ENCODE measurements at places on chromosomes 13 and 19. TPM values are rescaled to one million over a fixed set of nuclear protein-coding genes. Genes with fewer than 3 reads are reported as not detected.

GRCh38 chr19:58516964-58517833 lies 2.4 kb downstream of the ZBTB45 start:
- H3K27me3 ChIP-seq = no peaks in the 10 kb centered on the region
- H3K36me3 ChIP-seq = no peaks in the 10 kb centered on the region
- H3K4me1 ChIP-seq = peaks cover 41% of the 10 kb centered on the region
- H3K27ac ChIP-seq = no peak overlapping the region

DNA sequence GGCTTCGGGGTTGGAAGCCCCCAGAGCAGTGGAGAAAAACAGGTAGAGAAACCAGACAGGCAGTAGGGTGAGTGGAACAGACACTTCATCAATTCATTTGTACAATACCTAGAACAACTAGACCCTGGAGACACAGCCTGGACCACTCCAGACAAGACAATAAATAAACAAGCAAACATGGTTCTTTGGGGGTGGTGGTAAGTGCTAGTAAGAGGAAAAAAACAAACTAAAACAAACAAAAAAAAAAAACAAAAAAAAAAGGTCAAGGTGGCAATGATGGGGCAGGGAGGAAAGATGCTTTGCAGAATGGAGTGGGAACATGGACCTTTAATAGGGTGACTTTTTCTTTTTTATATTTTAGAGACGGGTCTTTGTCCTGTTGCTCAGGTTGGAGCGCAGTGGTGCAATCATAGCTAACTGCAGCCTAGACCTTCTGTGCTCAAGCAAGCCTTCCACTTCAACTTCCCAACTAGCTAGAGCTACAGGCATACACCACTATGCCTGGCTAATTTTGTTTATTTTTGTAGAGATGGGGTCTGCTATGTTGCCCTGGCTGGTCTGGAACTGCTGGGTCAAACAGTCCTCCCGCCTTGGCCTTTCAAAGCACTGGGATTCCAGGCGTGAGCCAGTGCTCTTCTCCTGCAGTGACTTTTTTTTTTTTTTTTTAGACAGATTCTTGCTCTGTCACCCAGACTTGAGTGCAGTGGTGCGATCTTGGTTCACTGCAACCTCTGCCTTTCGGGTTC lies 3.1 kb downstream of the JUNB start:
- DNase-seq = no peak
- H3K36me3 ChIP-seq = no peaks in the 10 kb centered on the region
- H3K4me3 ChIP-seq = peak overlapping the region; percentile 99
- peak overlapping the region; percentile 97 for H3K27ac ChIP-seq

- H3K36me3 ChIP-seq = no peaks in the 10 kb centered on the region
- DNase-seq = no peak
- H3K27ac ChIP-seq = no peak overlapping the region
- no peak overlapping the region for H3K4me3 ChIP-seq
- no peaks in the 10 kb centered on the region for H3K27me3 ChIP-seq
These were observed 47.7 kb upstream of the ATP12A start for GRCh38 chr13:24632382-24633121.

GRCh38 chr13:33119022-33119781 lies 103.0 kb downstream of the KL start:
- no peaks in the 10 kb centered on the region for H3K36me3 ChIP-seq
- no peak for DNase-seq
- H3K4me3 ChIP-seq = no peak overlapping the region
- no peak overlapping the region for H3K27ac ChIP-seq
- H3K27me3 ChIP-seq = no peaks in the 10 kb centered on the region

- no peak overlapping the region for H3K4me3 ChIP-seq
- no peaks in the 10 kb centered on the region for H3K27me3 ChIP-seq
These were observed 7.9 kb upstream of the ZNF606 start for GRCh38 chr19:58010507-58010906.

GRCh38 chr13:98665638-98665995 lies 86.9 kb downstream of the SLC15A1 start:
- H3K27me3 ChIP-seq = no peaks in the 10 kb centered on the region
- H3K27ac ChIP-seq = no peak overlapping the region
- no peaks in the 10 kb centered on the region for H3K4me1 ChIP-seq
- no peak overlapping the region for H3K4me3 ChIP-seq

GRAMD1A gene
- 102 TPM for total RNA-seq

DNA sequence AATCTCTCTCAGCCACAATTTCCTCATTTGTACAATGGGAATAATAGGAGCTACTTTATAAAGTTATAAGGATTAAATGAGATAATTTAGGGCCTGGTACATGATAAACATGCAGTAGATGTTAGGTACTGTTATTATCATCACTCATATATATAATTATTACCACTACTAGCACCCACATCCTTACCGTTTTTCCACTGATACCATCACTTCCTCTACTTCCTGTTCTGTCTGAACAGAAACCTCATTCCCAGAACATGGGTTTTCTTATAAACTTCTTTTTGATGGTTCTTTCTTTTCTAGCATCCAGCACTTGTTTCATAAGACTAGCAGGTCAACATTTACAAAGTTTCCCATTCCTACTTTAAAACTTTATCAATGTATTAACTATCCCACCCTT lies 6.3 kb downstream of the CDADC1 start:
- peaks cover 2% of the 10 kb centered on the region for H3K36me3 ChIP-seq
- peaks cover 7% of the 10 kb centered on the region for H3K4me1 ChIP-seq
- DNase-seq = no peak
- no peaks in the 10 kb centered on the region for H3K27me3 ChIP-seq

DNA sequence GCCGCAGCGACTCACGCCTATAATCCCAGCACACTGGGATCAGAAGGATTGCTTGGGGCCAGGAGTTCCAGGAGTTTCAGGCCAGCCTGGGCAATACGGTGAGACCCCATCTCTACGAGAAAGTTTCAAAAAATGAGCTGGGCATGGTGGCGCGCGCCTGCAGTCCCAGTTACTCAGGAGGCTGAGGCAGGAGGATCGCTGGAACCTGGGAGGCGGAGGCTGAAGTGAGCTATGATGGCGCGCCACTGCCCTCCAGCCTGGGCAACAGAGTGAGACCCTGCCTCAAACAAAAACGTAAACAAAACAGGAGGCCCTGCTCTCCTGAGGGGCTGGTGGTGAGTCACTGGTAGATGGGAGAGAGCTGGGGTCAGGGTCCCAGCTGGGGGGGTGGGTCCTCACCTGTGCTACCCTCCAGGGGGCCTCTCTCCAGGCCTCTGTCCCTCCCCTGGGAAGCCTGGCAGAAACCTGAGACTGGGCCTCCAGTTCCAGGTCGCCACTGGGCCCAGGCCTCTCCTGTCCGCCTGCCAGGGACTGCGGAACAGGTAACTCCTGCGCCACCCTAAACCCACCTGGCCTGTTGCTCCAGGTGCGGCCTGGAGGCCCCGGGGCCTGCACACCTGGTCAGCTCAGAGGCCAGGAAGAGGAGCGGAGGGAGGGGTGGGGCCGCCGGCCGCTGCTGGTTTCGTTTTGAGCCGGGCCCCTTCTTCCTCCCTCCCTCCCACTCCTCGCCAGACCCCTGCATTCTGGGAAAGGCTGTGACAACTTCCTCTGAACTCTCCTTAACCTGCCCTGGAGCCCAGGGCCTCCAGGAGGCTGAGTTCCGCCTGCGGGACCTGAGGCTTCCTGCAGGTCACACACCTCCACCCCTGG lies 17.2 kb upstream of the ZBTB7A start:
- H3K27me3 ChIP-seq = no peaks in the 10 kb centered on the region
- peaks cover 22% of the 10 kb centered on the region for H3K4me1 ChIP-seq
- peak overlapping the region; percentile 77 for H3K27ac ChIP-seq
- H3K36me3 ChIP-seq = no peaks in the 10 kb centered on the region

- no peak overlapping the region for H3K4me3 ChIP-seq
- H3K36me3 ChIP-seq = no peaks in the 10 kb centered on the region
- no peaks in the 10 kb centered on the region for H3K4me1 ChIP-seq
- no peaks in the 10 kb centered on the region for H3K27me3 ChIP-seq
- no peak for DNase-seq
These were observed 43.0 kb upstream of the UQCRFS1 start for GRCh38 chr19:29255912-29256311.
